ENCODE measurements at places on chromosomes 6 and 20.
A peak's percentile ranks its signal among the peaks of the same experiment; 100 is the strongest.

DNA sequence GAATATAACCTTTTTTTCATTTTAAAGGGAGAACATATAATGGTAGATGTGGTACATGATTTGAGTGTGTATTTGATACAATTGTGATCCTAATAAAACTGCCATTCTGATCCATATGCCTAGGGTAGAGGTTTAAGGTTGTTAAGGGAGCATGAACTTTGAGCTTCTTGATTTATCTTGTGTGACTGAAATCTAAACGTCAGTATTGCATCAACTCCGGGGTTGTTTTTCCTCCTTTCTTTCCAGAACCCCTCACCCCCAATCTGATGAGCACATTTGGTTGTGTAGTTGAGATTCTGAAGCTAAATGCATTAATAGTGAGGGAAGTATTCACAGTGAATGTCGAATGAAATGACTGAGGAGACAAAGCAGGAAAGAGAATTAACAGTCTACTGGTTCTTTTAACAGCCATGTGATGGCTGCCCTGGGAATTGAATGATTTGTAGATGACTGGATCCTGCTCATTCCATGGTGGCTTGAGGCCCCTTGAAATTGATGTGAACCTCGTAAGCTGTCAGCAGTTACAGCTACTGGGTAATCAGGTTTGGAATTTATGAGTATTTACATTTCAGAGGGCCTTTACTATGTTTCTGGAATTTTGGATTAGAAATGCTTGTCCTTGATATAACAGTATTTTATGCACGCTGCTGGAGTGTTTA lies 44.8 kb downstream of the FARS2 start:
- DNase-seq, result peak; percentile 16

GRCh38 chr6:129844118-129844891 lies 16.8 kb downstream of the TMEM244 start:
- peak; percentile 66 for DNase-seq

DNA sequence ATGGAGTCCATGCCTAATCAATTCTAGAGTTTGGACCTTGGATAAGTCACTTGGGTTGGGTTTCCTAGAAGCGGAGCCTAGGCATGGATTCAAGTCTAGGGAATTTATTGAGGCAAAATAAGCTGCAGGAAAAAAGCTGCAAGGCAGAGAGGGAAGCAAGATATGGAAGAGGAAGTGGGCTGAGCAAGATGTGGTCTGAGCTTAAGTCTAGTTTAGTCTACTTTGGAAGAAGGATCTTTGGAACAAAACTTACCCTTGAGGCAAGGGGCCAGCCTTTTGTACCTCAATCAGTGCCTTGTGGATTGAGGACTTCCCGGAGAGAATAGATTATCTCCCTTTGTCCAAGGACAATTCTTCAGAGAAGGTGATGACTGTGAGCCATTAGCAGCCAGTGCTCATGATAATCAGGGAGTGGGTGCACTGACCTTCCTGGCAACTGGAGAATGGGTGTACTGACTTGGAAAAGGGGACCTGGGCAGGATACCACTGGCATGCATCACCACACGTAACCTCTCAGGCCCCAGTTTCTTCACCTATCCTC lies 10.9 kb downstream of the ZSCAN9 start:
- DNase-seq, result no peak

DNA sequence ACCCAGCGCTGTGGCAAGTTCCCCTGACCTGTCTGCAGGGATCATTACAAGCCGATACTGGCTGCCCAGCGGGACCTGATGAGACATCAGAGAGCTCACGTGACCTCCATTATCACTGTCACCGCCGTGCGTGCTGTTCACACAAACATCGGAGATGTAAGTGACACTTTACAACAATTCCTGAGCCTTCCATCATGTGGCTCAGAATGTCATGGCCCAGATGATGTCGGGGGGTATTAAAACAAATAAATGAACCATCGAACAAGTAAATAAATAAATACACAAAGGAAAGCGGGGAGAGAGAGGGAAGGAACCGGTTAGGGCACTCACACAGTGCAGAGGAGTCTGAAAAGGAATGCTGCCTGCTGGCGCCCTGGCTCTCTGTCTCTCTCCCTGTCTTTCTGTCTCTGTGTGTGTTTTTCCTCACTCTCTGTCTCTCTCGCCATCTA lies 195.1 kb downstream of the BMP7 start:
- no peak for DNase-seq

DNA sequence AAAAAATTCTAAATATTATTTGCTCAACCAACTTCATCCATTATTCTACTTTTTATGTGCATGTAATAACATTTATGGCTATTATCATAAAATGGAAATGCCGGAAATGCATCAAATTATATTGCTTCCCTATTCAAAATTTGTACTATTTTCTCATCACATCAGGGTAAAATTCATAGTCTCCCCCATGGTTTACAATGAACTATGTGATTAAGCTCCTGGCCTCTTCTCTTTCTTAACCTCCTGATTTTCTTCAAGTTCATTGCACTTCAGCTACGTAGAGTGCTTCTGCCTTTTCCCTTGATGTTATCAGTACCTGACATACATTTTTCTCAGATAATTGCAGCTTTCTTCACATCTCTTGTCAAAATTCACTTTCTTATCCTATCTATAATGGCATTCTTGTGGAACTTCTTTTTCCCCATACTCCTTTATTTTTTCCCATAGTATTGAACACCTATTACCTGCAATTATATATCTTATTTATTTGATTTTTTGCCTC lies 699.1 kb upstream of the ADGRB3 start:
- DNase-seq, result no peak

Data from AG10803 (cell line).